Stimulated activated CD4-positive, alpha-beta T cell treated with anti-CD3 and anti-CD28 coated beads, Interleukin-1b, Interleukin-23, amount 100 ng/mL, for 1 hour (primary cell): ENCODE measurements at places on chromosomes 12 and 14.

GRCh38 chr12:87603727-87604126 is 425.5 kb downstream of the C12orf50 start:
- DNase-seq, result no peak

GRCh38 chr12:25152055-25152454 is 42.9 kb downstream of the DNAI7 start:
- no peak for DNase-seq

DNA sequence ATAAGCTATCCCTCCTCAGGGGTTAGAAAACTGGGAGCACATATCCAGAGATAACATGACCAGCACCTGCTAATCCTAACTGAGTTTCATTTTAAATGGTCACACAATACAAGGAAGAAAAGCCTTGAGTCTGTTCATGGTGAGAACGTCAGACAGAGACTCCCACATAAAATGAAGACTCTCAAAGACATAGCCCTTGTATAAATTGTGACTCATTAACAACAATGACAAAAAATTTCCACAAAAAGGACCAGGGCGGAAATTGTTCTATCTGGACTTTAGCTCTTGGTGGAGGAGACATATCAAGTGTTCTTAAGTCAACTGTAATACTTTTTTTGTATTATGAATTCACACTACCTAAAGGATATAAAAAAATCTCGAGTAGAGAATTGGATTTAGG is 313.7 kb upstream of the DCN start:
- DNase-seq, result no peak

DNA sequence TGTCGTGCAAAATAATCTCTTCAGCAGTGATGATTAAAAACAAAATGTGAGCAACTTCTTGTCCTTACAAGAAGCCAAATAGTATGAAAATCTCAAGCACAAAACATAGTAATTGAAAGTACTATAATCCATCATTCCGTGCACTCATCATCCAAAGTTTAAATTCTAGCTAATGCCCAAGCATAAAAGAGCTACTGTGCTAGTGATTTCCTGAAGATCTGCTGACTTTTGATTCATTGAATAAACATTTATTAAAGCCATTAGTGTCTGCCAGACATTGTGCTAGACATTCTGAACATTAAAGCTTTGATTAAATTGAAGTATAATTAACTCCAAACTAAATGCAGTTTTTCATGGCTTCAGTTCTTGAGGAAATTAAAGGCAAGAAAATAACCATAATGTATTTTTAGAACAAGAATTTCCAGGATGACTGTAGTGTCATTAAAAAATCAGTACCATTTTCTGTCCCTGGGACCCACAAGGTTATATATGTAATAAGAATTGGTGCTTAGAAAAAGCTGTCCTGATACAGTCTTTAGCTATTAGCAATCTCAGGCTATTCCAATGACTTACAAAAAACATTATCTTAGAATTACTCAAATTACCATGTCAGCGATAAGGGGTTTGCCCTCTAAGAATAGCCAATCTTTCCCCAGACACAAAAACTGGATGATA is 71.7 kb downstream of the CMAS start:
- no peak for DNase-seq

DNA sequence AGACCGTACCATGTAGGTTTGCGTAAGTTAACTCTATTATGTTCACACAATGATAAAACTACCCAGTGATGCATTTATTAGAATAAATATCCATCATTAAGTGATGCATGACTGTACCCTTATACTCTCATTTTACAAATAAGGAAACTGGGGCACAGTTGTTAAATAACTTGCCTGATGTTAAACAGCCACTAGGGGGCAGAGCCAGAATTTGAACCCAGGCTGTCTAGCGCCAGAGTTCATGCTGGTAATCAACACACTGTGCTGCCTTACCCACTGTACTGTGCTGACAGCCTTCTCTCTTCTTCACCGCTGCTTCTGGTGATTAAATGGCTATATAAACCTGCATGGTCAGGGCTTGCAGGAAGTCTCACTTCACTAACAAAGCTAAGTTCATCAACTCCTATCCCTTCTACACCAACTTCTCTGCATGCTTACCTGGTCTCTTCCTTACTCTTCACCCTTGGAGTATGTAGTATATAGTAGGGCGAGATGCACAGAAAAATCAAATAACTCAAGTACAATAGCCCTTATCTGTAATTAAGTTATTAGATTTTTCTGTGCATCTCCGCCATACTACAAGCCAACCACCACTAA is 43.6 kb upstream of the APPL2 start:
- no peak for DNase-seq

DNA sequence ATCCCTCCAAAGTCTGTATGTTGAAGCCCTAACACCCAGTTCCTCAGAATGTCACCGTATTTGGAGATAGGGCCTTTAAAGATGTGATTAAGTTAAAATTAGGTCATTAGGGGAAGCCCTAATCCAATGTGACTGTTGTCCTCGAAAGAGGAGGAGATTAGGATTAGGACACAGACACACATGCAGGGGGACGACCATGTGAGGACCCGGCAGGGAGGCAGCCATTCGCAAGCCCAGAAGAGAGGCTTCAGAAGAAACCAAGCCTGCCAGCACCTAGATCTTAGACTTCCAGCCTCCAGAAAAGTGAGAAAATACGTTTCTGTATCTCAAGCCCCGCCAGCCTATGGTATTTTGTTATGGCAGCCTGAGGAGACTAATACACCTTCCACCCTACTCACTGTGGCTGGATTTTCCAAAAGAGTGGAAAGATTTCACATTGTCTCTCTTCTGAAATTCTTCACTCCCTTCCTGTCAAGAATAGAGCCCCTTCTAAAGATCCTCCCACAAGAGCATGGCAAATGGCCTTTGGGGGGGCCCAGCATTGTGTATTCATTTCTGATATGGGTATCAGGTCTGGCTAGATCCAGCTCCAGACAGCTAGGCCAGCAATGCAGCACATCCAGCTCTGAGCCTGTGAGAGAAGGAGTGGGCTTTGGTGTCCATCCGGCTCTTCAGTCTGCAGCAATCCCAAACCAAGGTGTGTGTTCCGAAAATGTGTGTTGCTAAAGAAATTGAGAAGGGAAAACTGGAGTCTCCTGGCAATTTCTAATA is 15.4 kb upstream of the UBC start:
- DNase-seq, result no peak

DNA sequence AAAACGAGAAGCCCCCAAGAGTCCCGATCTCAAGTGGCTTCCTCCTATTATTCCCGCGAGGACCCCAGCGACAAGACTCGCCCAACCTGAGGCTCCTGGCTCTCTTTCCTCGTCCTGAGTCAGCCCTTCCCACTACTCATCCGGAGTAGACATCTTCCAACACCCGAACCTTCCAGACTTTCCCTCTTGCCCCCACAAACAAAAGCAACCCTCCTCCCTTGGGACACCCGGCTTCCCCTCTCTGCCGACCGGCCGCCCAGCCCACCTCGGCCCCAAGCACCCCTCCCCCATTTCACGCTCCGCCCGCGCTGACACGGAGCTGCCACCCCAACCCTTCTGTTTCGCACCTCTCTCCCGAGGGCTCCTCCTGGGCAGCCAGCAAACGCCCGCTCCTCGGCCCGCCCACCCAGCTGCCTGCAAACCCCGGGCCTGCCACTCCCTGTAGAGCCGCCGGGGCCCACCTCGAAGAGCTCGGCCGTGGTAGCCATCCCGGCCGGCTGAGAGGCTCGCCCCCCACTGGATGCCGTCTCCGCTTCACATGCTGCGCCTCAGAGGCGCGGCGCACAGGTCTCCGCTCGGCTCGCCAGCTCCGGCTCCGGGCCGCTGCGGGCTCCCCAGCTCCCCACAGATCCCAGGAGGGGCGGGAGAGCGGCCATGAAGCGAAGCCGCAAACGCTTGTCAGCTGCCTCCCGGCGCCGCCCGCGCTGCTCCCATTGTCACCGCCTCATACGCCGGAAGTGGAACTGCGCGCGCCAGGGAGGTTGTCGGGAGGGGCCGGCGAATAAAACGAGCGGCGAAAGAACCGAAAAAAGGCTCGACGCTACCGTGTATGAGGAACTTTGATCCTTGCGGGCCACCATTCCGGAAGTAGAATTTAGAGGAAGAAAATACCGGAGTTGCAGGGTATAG is at the start of the genes AP5M1 and EXOC5:
AP5M1 (plus strand) TSS at position 811 of the 909 bp plus-strand sequence. CDS start 344 bp downstream, outside the sequence.
EXOC5 (minus strand) TSS at position 745 of the 909 bp plus-strand sequence; CDS start at position 488, 257 bp downstream.
- DNase-seq, result peak; percentile 59

DNA sequence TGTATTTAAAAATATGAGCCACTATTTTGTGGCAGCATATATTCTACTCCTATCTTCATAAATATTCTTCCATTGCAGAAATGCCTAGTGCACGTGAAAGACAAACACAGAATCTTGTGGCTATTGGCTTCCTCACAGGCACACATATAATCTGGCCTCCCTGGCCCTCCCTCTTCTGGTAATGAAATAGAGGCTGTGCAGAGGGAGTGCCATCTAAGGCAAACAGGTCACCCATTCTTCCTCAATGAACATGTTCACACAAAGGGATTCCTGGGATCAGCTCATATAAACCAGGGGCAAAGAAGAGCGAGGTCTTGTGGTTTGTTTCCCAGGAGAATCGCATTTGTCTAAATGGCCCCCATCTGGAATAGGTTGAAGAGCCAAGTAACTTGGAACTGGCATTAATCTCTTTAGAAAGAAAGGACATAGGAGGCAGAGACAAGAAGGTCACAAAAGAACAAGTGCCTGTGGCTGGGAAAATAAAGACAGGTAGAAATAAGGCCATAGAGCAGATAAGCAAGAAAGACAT is 171.6 kb upstream of the PTPRQ start:
- DNase-seq, result no peak

DNA sequence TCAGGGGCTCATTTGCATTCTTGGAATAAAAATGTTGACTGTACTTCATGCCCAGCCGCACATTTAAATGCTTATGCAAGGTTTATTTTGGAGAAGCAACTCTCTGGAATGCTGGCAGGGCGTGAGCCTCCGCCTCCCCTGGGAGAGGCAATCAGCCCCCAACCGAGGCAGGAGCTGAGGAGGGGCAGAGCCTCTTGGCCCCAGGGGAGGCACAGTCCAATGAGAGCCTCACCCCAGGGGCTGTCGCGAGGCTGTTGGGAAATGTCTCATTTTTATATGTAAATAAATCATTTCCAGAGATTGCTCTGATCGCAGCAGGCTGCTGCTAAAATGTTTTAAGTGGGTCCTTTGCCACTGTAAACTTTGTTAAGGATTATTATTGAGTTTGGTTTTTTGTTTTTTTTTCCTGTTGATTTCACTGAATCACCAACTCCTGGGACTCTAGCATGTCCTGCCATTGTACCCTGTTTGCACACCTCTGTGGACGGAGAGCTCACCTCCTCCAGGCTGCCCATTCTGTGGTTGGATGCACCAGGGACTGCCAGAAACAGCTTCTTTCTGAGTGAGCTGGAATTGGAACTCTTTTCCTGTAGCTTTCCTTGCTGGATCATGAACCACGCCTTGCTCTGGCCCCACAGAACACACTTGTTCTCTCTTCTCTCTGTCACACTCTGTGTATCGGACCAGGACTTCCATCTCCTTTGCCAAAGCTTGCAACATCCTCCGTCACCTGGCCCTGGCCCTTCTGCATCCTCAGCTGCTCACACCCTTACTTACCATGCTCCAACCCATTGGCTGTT is 46.9 kb upstream of the FAM181A start:
- DNase-seq, result no peak

DNA sequence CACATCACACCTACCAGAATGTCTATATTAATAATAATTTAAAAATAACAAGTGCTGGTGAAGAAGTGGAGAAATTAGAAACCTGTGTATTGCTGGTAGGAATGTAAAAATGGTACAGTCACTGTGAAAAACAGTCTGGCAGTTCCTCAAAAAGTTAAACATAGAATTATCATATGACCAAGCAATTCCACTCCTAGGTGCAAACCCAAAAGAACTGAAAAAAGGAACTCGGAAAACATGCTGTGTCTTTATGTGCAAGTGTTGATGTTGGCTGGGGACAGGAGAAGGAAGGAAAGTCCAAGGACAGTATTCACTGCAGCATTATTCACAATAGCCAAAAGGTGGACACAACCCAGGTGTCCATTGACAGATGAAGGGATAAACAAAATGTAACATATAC is 146.5 kb downstream of the TTC7B start:
- no peak for DNase-seq

DNA sequence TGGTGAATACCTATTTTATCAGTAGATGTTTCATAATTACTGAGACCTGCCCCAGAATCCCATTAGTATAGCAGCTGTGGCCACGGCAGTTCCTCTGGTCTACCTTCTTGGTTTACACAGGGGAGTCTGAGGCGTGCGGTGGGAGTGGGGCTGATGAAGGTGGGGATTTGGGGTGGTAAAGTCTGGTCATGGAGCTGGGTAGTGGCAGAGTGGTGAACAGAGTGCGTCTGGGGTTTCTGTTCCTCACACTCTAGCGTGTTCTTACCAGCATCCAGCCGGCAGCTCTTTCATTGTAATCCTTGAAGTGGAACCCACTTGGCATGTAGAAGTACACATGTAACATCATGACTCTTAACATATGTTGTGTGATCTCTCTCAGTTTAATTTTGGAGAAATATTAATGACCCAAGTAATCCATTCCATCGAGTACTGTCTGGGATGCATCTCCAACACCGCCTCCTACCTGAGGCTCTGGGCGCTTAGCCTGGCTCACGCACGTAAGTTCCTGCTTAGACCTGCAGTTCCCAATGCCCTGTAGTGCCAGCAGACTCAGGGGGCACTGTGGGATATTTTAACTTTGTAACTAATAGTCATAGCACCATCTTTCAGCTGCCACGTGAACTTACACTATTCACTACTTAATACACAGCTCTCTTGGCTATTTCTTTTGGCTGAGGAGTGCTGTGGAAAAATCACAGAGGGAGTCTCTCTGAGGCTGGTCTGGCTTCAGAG is 7.9 kb upstream of the DNAH10 start:
- no peak for DNase-seq

GRCh38 chr14:21924479-21924878 is 250.9 kb upstream of the OR4E1 start:
- DNase-seq, result peak; percentile 14

DNA sequence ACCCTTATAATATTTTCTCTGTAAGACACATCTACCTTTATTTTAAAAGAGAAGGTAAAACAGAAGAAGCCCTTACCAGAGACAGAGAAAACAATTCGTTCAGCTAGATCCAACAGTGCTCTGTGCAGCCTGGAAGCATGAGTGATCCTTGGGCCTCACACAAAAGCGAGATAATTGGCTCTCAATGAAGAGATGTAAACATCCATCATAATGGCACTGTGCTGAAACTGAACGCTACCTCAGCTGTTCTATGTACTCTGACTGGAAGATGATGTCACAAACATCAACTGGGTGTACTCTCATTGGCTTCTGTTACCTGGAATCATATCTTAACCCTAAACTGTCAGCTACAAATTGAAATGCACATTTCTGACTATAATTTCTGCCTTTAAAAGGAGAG is at the start of gene MGAT4C:
MGAT4C (minus strand) TSS at position 229 of the 400 bp plus-strand sequence.
- no peak for DNase-seq

- no peak for DNase-seq
Measured at GRCh38 chr12:57227315-57228115, 2.0 kb upstream of the SHMT2 start.
